ENCODE measurements at places on chromosomes 6 and 20.
A peak's percentile ranks its signal among the peaks of the same experiment; 100 is the strongest.

- DNase-seq, result no peak
Measured at GRCh38 chr6:27951040-27951439, 6.0 kb upstream of the OR2B6 start.

- DNase-seq, result no peak
Measured at GRCh38 chr6:3277251-3277650, 18.5 kb downstream of the PSMG4 start.

DNA sequence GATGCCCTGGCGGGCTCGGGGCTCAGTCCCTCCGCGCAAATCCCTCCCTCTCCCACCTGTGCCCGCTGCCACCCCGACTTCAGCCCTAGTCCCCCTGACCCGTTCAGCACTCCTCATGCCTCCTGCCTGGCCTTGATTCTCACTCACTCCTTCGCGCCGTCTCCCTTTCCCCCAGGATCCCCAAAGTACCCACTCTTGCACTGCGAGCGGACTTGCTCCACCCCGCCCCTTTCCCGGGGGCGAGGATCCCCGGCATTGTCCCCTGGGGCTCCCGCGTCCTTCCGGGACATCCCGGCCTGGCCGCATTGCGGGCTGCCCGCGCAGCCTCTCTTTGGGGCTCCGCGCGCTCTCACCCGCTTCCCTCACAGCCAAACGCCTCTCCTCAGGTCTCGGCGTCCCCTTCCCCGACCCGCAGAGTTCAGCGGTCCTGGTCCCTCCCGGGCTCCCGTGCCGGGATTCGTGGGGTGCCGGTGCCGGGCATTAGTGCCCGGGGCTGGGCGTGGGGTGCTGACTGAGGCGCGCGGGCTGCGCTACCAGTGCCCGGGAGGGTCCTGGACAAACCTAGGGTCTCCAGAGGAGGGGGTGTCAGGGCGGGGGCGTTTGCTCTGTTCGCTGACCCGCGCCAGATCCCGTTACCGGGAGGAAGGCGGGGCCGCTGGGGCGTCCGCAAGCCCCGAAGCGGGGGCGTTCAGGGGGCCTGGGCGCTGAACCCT is 45.5 kb upstream of the SUPT3H start:
- no peak for DNase-seq

DNA sequence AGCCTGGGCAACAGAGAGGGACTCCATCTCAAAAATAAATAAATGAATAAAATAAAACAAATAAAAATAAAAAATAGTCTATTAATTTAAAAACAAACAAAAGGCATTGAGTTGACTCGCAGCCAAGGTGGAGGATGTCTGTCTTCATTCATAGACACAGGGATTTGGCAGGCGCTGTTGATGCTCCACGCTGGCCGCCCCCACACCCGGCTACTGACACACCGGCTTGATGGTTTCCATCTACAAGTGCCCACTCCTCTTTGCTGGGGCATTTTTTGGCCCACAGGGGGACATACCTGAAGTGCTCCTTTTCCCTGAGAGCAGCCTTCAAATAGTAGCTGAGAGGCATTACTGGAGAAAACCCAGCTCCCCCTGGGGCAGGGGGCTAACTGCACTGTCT is 178.3 kb upstream of the RALGAPA2 start:
- DNase-seq, result no peak

- peak; percentile 27 for DNase-seq
Measured at GRCh38 chr6:2817903-2818443, 23.7 kb downstream of the SERPINB1 start.

DNA sequence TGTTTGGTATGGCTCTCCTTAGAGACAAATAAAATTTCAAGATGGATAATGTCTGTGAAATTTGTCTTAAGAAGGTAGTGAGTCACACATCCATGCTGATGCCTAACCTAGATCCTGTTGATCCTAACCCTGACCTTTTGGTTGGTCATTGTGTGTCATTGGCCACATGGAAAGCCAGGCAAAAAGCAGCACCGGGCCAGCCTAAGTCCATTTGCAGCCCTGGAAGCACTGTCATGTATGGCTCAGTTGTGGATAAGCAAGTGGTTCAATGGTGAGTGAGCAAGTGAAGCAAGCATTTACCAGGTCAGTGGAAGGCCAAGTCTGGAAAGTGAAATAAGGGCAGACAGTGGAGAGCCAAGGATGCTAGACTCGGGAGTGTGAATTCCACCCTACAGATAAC is 12.1 kb upstream of the XRN2 start:
- no peak for DNase-seq

- DNase-seq, result no peak
Measured at GRCh38 chr20:62738025-62738881, 29.6 kb downstream of the NTSR1 start.

DNA sequence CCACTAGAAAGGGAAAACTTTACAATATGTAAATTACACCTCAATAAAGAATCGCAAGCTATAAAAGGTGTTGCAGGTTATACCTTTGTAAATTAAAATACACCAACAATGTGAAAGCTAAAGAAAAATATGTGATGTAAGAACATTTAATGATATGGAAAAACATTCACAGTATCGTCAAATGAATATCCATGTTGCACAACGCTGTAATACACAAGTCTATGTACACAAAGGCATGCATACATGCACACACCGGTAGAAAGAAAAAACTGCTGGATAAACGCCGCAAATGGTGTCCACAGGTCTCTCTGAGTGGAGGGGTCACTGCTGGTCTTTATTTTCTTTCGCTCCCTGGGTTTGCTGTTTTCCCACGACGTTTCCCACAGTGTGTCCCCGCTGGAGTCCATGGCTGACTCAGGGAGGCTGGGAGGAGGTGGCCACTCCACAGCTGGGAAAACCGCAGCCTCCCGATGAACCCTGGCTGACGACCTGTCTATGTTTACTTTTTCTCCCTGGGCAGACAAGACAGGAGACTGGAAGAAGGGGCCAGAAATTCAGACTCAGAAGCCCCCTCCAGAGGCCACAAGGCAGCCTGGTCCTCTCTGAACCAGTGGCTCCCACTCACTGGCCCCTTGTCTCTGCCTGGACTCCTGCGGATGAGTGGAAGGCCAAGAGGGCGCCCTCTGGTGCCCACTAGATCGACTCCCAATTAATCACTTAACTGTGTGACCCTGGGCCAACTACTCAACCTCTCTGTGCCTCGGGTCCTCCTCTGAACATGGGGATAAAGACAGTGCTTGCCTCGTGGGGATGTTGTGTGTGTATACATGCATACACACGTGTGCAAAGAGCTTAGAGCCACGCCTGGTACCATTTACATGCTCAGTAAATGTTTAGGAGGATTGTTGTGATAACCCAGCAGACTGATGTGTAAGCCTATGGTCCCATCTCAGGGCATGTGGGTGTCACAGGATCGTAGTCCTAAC is 12.8 kb upstream of the BPI start:
- DNase-seq, result no peak

- peak; percentile 64 for DNase-seq
Measured at GRCh38 chr6:83536034-83536646, 23.8 kb downstream of the PRSS35 start.

GRCh38 chr6:53815381-53816119 is 20.7 kb downstream of the LRRC1 start:
- DNase-seq, result no peak

GRCh38 chr20:10319855-10320254 is 101.2 kb downstream of the SNAP25 start:
- DNase-seq, result no peak

DNA sequence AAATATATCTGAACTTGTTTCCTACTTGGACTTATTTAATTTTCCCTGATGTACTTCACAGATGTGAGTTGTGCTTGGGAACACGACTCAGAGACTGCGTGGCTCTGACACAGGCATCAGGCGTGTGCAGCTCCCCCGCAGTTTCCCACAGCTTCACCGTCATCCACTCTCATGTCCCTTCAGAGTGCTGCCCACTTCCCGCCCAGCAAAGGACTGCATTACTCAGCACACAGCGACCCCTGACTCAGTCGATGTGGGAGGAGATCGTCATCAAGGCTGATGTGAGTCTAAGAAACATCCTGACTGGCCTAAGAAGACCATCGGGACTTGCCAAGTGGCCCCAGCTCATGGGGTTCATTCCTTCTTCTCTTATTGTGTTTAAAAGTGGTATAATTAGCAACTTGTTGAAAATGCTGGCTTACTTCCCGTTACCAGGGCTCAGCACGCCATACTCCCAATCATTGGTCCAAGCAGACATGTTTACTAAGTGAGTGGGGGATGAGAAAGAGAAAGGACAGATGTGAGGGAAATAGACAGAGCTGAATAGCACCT is 539.4 kb upstream of the JARID2 start:
- no peak for DNase-seq

GRCh38 chr6:68139130-68139529 is 496.0 kb upstream of the ADGRB3 start:
- DNase-seq, result no peak

- DNase-seq, result no peak
Measured at GRCh38 chr6:53495506-53496499, 49.1 kb downstream of the GCLC start.

DNA sequence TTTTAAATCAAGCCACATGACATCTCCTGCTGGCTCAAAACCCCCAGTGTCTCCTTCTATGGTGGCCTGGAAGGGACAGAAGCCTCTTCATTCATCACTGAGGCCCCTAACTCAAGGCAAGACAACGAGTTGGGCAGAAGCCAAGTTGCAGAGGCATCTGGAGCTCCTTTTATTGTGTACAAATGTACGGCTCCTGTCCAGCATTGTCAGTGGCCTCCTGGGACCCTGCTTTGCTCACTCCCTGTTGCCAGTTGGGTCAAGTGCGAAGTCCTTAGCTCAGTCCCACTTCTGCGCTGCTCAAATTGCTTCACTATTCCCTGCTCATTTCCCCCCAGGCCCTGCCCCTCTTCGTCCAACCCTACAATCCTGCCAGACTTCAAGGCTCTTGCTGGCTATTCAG is 181.2 kb upstream of the PMEPA1 start:
- DNase-seq, result no peak

DNA sequence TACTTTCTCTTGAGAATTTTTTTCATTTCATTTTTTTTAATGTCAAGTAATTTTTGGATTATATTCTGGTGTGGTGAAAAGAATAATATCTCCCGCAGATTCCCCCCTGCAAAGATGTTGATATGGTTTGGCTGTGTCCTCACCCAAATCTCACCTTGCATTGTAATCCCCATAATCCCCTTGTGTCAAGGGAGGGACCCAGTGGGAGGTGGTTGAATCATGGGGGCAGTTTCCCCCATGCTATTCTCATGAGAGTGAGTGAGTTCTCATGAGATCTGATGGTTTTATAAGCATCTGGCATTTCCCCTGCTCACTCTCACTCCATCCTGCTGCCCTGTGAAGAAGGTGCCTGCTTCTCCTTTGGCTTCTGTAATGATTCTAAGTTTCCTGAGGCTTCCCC is 58.7 kb upstream of the PMEPA1 start:
- DNase-seq, result no peak

GRCh38 chr6:153312634-153313033 is 181.6 kb upstream of the RGS17 start:
- peak; percentile 35 for DNase-seq

- no peak for DNase-seq
Measured at GRCh38 chr6:166499350-166500163, 86.9 kb downstream of the RAMACL start.

DNA sequence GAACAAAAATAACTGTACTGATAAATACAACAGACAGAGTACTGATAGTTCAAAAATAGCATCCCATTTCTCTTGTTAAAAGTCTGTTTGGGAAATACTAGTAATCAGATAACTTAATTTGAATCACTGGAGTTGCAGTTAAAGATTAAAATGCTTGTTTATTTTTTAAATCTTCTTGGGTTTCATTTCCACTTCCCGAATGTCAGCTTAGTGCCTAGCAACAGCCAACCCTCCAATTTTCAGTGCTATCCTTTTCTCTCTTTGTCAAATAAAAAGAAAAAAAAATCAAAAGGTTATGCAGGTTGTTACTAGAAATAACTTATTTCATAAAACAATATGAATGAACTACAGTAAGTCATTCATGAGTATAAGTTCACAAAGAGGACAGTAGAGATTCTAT is 257.7 kb upstream of the STXBP5 start:
- DNase-seq, result no peak

DNA sequence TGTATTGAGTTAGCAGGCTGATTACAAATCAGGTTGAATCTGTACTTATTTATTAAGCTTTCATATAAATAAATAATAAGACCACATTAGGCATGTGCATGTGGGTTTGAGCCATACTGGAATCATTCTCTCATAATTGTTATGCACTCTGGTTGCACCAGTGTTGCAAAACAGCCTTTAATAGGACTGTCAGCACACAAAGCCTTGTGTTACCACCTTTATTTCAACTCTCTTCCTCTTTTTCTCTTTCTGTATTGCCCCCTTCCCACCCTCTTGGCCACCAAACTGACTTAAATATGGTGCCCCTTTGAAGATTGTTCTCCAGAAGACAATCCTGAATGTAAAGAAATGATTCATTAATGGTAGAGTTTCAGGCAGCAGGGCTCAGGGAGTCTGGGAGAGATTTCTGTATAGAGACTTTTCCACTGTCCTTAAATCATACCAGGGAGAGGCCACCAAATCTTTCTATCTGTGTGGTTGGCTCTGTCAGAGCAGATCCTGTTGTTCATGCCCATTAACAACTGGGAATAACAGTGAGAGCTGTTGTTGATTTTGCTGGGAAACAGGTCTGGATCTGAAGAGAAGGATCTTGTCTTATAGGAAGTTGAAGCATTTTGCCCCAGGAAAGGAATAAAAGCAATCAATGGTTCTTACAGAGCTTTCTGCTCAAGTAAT is 131.6 kb upstream of the SOX4 start:
- no peak for DNase-seq

DNA sequence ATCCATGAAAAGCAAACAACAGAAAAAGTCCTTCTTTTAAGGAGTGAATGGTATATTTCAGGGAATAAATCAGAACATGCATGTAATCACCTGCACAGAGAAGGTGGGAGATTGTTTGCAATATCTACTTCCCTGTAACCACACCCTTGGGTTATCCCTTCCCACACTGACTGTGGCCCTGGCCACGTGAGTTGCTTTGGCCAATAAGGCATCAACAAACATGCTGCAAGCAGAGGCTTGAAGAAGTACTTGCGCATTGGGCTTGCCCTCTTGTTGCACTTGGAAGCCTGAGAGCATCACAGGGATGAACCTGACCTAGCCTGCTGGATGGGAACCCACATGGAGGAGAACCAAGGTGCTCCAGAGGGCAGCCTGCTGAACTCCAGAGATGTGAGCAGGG is 208.5 kb downstream of the PTPRT start:
- DNase-seq, result no peak

DNA sequence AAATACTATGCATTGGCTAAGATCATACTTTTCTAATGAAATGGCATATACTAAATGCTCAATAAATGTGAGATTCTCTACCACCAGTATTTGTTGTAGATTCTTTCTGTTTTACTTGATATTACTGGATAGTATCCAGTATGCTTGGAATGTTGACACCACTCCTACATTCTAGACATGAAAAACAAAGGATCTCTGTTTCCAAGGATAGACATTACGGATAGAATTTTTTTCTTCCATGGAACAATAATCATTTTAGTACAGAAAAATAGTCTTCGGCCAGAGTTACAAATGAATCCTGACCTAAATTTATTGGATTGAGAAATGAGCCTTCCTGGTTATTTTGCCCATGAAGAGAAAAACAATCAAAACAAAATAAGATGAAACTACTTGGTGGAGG is 258.2 kb upstream of the NT5E start:
- DNase-seq, result no peak

All from colonic mucosa (tissue), 4 donors.